ENCODE measurements at places on chromosomes 4 and X.

DNA sequence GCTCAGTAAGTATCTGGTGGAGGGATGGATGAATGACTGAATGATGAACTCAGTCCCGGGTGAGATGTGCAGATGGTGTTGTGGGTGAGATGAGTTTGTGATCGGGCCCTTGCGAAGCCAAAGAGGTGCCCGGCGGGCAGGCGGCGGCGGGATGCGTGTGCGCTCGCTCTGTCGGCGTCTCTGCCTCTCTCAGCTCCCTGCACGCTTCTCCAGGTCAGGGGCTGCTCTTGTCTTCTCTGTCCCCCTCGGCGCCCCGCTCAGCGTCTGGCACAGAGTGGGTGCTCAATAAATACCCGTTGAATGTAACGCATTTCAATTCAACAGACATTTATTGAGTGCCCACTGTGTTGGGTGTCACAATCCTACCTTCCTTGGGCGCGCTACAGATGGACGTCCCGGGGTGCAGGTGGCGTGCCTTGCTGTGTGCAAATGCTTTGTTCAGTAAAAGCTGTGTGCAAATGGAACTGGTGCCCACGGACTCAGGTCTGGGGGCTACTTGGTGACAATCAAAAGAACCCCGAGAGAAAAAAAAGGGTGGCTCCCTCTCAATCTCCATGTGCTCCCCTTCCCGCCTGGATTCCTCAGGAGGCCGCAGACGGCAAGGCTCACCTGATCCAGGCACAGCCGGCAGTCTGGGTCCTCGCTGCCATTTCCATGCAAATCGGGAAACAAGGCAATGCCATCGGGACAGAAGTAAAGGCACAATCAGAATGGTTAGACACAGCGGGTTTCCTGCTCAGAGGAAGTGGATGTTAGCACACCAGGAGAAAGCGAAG lies 65.6 kb upstream of the AFAP1 start:
- DNase-seq: no peak

DNA sequence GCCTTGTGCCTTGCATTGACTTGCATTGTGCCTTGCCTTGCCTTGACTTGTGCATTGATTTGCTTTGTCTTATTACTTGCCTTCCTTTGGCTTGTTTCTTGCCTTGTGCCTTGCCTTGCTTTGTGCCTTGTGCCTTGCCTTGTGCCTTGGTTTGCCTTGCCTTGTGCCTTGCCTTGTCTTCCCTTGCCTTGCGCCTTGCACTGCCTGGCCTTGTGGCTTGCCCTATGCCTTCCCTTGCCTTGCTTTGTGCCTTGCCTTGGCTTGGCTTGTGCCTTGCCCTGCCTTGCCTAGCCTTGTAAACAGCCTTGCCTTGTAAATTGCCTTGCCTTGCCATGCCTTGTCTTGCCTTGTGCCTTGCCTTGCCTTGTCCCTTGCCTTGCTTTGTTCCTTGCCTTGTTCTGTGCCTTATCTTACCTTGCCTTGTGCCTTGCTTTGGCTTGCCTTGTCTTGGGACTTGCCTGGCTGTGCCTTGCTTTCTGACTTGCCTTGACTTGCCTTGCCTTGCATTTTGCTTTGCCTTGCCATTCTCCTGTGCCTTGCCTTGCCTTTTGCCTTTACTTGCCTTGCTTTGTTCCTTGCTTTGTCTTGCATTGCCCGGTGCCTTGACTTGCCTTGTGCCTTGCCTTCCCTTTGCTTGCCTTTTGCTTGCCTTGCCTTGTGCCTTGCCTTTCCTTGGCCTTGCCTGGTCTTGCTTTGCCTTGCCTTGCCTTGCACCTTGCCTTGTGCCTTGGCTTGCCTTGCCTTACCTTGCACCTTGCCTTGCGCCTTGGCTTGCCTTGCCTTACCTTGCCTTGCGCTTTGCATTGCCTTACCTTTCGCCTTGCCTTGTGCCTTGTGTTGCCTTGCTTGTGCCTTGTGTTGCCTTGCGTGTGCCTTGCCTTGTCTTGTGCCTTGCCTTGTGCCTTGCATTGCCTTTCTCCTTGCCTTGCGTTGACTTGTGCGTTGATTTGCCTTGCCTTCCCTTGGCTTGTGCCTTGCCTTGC lies 97.5 kb downstream of the TAB3 start:
- no peak for DNase-seq

GRCh38 chrX:40148385-40149285 lies 50.9 kb upstream of the BCOR start:
- DNase-seq: peak; percentile 51

GRCh38 chr4:104870495-104871233 lies 276.0 kb upstream of the TET2 start:
- no peak for DNase-seq

GRCh38 chr4:89353514-89353913 lies 45.9 kb upstream of the GPRIN3 start:
- no peak for DNase-seq

GRCh38 chr4:24736066-24736465 lies 59.3 kb upstream of the SOD3 start:
- DNase-seq: no peak

GRCh38 chr4:1009542-1010394 lies 1.7 kb upstream of the FGFRL1 start:
- DNase-seq: peak; percentile 25

- no peak for DNase-seq
Observed at GRCh38 chr4:104411502-104411901, 83.2 kb downstream of the CXXC4 start.

DNA sequence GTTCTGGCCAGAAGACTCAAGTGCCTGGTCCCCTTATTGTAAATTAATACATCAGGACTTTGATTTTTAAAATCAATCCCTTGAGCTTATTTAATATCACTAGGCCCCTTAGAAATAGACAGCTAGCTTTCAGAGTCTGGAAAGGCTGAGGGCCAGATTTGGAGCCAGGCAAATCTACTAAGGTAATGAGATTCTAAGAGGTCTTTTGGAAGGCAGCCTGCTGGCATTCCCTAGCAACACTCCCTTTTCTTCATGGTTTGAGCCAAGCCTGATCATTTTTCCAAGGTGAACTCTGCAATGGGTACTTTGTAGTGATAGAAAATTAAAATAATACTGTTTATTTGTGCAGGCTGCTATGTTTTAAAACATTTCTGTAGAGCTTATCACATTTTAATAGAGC lies 378.5 kb downstream of the FAT4 start:
- DNase-seq: no peak

DNA sequence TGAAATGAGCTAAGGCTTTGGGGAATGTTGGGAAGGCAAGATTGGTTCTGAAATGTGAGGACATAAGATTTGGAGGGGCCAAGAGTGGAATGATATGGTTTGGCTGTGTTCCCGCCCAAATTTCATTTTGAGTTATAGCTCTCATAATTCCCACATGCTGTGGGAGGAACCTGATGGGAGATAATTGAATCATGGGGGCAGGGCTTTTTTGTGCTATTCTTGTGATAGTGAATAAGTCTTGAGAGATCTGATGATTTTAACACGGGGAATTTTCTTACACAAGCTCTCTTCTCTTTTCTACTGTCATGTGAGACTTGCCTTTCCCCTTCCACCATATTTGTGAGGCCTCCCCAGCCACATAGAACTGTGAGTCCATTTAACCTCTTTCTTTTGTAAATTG lies 157.6 kb upstream of the C1QTNF7 start:
- DNase-seq: no peak

GRCh38 chr4:6221851-6222760 lies 21.8 kb upstream of the JAKMIP1 start:
- no peak for DNase-seq

DNA sequence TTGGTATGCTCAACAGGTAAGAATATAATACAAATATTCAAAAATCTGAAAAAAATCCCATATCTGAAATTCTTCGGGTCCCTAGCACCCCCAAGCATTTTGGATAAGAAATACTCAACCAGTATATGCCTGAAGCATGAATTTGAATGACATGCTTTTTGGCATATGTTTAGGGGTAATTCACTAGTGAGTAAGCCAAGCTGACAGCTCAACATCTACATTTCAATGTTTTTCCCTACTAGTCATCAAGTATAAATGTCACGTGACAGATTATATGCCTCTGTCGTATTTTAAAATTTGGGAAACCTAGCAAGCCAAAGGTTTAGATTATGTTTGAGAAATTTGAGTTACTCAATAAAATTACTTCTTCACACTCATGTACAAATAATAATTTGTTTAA lies 125.1 kb downstream of the FGF16 start:
- no peak for DNase-seq

GRCh38 chrX:57929373-57929772 lies 19.1 kb upstream of the ZXDA start:
- peak; percentile 6 for DNase-seq

- DNase-seq: no peak
Observed at GRCh38 chr4:186170966-186171365, 20.4 kb upstream of the CYP4V2 start.

DNA sequence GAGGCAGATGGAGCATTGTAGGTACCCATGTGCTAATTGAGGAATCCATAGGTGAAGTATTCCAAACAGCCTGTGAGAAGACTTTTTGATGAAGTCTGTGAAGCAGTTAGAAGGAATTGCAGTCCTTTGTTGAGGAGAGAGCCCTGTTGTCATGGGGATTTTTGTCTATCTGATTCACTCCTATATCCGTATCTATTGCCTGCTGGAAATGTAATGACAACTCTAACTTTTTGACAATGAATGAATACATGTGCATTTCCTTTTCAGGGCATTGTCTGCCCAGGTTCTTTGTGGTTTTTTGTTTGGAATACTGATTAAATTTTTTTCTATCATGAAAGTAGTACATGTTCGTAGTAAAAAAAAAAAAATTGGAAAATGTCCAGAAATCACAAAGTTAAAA lies 31.1 kb downstream of the STK32B start:
- no peak for DNase-seq

DNA sequence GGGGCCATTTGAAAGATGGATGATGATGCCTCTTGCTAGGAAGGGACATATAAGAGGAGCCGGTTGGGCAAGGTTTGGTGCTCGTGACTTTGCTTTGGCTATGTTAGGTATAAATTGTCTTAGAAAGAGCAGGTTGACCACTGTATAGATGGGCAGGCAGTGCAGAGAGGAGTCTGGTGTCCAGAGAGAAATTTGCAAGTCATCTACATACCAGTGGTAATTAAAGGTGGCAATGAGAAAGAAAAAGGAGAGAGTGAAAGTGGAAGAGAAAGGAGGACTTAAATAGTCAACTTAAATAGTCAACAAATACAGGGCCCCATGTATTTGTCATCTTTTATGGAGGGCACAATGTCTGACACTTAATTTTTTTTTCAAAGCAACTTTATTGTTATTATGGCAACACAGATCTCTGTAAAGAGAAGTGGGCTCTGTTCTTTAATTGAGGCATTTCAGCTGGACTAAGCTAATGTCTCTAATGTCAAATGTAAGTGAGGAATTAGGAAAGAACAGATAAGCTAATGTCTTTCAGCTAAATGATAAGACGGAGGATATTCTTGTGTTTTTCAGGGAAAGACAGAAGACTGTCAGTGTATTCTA lies 75.4 kb upstream of the ANXA3 start:
- DNase-seq: no peak

DNA sequence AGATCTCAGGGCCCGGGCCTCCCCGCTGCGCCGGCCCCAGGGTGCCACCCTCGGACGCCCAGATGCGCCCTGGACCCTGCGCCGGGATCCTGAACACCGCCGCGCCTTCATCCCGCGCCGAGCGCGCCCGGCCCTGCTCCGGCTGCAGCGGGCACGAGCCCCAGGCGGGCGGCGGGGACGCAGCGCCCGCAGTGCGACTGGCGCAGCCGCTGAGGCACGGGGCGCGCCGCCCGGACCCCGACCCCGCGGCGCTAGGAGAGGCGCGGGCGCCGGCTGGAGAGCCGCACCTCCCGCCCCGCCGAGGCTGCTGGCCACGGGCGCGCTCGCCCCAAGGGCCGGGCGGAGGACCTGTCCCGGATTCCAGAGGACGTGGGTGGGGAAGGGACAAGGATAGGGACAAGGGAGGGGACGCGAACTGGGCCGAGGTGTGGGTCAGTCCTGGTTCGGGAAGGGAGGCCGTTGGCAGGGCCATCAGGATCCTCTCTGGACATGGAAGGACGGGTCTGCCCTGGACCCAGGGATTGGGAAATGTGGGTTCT lies 1.1 kb downstream of the ZFYVE28 start:
- no peak for DNase-seq

- DNase-seq: no peak
Observed at GRCh38 chrX:68387776-68388175, 45.5 kb downstream of the OPHN1 start.

GRCh38 chr4:99062120-99062519 lies 26.5 kb downstream of the ADH5 start:
- DNase-seq: no peak

DNA sequence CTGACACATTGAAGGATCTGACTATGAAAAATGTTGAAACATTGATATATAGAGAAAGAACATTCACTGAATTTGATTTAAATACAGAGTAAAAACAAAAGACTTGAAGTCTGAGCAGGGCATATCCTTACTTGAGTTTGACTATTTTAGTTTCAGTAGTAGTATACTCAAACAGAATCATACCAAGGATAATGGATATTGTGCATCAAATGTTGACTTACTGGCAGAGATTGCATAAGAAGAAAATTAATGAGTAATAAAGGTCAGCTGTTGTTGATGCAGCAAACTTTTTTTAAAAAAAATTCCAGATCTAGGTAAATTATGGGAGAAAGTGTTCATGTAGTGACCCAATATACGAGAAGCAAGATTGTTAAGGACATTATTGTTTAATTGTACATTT lies 94.5 kb upstream of the APOOL start:
- DNase-seq: no peak

DNA sequence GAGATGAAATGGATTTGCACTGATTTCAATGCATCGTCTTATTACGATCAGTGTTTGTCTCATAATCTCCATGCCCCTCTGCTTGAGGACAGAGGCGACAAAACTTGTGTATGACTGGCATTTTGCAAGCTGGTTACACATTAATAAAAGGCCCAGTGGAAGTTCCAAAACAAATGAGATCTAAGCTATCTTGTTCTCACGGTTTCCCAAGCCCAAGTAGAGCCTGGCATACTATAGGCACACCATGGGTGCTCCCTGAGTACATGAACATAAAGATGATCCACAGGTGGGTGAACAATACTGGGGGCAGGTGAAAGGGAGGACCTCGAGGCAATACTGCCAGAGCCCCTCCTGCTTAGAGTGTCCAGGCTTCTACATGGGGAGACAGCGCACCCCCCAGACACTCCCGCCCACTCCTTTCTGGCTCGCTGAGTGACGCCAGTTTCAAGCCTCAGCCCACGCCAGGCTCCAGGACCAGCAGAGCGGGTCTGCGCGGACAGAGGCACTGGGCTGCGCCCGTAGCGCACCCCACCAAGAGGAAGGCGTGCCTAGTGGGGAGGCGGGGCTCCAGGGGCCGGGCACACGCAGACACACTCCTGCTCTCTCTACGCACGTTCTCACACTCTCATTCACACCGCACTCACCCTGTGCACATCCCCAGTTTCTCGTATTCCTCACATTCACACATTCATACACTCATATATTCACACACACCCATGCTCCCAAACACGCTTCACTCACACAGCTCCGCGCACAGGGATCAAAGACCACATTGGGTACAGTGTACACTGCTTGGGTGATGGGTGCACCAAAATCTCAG lies 8.9 kb upstream of the GSX2 start:
- DNase-seq: no peak

GRCh38 chrX:63394872-63395271 lies 43.7 kb upstream of the SPIN4 start:
- DNase-seq: no peak

All from KG1 (cell line).